ENCODE measurements at places on chromosomes 6 and 20.

DNA sequence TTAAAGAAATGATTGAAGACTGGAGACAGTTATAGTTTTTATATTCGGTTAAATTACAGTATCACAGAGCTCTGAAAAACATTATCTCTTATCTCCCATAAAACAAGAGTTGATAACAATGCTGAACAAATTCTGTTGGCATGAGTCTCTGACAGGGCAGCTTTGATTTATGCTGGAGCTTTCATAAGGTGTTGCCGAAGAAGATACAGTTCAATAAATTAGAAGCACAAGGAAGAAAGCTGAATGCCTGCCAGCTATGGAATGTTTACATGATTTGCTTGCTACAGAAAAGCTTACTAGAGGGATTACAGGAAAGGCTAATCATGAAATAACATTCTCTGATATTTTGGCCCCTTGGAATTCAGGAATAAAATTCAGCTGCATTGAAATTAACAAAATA lies 431.9 kb upstream of the GJE1 start:
- DNase-seq = no peak

GRCh38 chr6:100719883-100720682 lies 161.0 kb downstream of the ASCC3 start:
- DNase-seq = peak; percentile 41

DNA sequence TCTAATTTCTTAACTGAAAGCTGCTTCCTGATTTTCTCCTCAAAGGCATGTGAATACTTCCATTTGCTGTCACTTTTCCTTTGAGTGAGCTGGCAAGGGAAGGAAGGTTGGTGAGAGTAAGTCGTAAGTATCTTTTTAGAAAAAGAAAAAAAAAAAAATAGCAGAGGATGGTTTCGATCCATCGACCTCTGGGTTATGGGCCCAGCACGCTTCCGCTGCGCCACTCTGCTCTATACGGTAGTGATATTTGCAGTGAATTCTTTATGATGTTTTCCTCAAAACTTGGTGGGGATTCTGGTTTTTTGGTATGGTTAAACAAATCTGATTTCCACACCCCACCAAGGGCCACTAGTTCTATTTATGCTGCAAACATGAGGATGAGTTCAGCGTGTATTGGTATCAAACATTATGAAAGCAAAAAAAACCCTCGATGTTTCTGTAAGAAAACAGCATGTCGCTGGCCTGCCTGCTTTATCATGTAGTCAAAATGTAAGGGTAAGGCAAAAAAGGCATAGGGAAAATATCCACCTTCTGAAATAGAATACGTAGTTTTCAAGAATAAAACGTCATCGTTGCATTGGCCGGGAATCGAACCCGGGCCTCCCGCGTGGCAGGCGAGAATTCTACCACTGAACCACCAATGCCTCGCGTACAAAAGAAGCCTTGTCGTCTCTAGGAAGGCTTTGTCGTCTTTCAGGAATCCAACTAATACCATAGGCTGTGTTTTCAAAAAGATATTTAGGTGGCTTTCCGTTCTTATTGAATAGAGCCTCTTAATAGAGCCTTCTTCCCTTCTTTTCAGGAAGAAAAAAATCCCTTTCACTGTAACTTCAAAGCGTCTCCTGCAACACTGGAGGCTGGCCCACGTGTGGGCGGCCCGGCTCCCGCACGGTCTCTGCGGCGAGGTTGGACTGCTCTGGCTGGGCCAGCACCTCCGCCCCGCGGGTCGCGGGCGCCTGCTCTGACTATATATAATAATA lies 9.6 kb downstream of the OR2B2 start:
- DNase-seq = peak; percentile 89

DNA sequence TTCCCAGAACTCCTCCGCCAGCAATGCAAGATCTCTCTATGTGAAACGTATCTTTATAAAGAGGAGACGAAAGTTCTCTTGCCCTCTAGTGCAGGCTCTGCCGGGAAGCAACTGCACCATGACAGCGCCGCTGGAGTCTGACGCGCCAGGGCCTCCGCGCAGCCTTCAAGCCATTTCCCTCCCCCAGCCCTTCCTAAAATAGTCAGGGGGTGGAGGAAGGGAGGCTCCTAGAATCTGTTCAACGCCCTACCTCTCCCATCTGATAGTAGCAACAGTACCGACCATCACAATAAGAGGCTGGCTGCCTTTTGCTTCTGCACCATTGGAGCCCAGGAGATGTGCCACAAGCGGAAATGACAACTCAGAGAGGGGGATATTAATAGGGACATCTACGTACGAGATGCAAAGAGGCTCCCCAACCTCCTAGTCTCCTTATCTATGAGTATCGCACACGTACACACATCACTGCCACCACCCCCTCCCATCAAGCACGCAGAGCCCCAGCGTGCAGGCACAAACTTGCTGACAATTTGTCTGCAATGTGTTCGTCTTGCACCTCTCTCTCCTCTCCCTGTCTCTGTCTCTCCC lies 1.0 kb downstream of the SYNE1 start:
- no peak for DNase-seq

GRCh38 chr6:6471276-6471675 lies 117.2 kb upstream of the LY86 start:
- DNase-seq = no peak

- no peak for DNase-seq
Measured at GRCh38 chr20:40913224-40914185, 115.1 kb upstream of the TOP1 start.

- DNase-seq = no peak
Measured at GRCh38 chr6:17519120-17519519, 81.0 kb upstream of the FAM8A1 start.

DNA sequence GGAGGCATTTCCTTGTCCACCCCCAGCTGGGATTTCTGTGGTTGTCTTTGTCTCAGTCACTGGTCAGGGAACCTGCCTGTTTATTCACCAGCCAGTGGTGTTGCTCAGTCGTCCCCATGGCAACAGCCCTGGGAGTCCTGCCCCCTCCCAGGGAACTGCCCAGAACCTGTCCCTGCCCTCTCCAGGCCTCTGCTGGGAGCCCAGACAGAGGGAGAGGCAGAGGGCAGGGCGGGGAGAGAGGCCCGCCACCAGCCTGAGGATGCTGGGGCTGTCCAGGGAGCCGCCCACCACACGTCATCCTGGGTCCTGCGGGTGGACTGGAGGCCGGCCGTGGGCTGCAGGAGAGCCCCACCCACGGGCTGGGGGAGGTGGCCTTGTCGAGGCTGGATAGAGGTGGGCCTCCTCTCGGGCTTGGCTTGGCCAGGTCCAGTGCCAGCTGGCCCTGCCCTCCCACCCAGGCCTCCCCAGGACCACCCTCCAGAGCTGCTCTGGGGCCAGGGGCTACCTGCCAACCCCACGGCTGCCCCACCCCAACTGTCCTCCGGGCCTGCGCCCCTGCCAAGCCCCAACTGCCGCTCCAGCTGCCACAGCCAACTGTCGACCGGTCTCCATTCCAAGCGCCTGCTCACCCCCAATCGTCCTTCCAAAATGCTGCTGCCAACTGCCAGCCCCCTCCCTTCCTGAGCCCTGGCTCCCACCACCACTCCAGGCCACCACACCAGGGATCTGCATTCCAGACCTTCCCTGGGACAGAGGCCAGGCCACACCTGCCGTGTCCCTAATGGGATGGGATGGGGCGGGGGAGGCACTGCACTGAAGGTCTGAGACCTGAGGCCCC lies 4.2 kb upstream of the ZBTB46 start:
- peak; percentile 97 for DNase-seq

GRCh38 chr20:38579219-38579910 lies 1.6 kb upstream of the ADIG start:
- DNase-seq = no peak

DNA sequence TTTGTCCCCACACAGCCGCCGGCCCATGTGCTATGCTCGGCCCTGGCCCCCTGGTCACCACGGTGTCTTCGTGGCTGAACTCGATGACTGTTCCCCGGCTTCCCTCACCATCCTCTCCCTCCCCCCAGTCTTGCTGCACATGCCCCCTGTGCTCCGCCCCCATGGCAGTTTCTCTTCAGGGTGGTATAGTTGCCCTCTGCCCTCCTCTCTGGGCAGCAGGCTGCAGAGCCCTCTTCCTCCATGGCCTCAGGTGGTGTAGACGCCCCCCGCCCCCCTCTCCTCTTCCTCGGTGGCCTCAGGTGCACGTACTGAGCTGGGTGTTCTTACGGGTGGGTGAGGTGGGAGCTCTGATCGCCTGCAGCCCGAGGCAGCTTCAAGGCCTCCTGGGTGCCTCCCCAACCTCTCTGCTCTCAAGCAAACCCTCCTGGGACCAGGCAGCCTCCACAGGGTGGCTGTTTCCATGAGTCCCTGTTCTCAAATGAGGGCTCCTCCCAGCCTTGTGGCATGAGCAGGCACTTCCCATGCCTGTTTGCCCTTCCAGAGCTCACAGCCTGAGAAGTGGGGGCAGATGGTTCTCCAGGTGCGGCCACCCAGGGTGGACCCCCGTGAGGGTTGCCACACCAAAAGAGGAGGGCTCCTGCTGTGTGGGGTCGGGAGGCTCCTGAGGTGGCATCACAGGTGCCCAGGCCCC lies 24.8 kb downstream of the COL20A1 start:
- no peak for DNase-seq

GRCh38 chr20:62816884-62817873 lies at the start of gene COL9A3:
COL9A3 (plus strand) TSS chr20:62817050; CDS start chr20:62817065, 15 bp downstream.
- DNase-seq = no peak

- peak; percentile 50 for DNase-seq
Measured at GRCh38 chr6:131136021-131136786, 937 bp downstream of the AKAP7 start.

- no peak for DNase-seq
Measured at GRCh38 chr20:33177866-33178265, 9.9 kb downstream of the BPIFA2 start.

DNA sequence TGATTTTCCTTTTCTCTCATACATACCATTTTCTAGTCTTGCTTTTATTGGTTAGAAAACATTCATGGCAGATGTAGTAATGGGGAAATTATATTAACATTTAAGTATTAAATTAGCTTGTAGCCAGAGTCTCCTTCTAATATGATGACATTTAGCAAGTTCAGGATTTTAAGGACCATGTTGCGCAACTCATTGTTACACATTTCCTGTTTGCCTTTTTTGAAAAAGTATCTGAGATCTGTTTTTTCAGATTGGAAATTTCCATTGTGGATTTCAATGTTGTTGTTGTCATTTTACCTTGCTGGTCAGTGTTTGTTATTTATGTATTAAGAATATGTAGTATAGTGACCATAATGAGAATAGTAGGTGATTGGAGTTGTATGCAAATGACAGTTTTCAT lies 38.7 kb downstream of the CDKAL1 start:
- DNase-seq = peak; percentile 62
